ENCODE measurements at places on chromosomes 16 and 17.

DNA sequence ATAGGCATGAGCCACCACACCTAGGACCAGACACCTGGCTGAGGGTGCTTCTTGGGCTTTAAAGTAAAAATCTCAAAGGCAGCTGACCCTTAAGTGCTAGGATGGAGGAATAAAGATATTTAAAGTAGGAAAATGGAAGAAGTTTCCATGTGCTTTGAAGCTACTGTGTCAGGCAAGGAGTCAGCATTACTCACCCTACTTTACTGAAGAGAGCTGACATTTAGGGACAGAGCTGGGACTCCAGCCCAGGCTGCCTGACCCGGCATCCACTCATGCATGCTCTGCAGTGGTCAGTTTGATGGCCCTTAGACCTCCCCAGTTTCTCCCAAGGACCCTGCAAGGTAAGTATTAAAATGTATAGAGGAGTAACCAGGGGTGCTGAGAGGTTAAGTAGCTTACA is 124.7 kb upstream of the PLCG2 start:
- DNase-seq = no peak

GRCh38 chr17:9419932-9420453 is 155.6 kb downstream of the STX8 start:
- DNase-seq = no peak

GRCh38 chr17:49223168-49223516 is 7.4 kb downstream of the PHOSPHO1 start:
- DNase-seq = no peak

DNA sequence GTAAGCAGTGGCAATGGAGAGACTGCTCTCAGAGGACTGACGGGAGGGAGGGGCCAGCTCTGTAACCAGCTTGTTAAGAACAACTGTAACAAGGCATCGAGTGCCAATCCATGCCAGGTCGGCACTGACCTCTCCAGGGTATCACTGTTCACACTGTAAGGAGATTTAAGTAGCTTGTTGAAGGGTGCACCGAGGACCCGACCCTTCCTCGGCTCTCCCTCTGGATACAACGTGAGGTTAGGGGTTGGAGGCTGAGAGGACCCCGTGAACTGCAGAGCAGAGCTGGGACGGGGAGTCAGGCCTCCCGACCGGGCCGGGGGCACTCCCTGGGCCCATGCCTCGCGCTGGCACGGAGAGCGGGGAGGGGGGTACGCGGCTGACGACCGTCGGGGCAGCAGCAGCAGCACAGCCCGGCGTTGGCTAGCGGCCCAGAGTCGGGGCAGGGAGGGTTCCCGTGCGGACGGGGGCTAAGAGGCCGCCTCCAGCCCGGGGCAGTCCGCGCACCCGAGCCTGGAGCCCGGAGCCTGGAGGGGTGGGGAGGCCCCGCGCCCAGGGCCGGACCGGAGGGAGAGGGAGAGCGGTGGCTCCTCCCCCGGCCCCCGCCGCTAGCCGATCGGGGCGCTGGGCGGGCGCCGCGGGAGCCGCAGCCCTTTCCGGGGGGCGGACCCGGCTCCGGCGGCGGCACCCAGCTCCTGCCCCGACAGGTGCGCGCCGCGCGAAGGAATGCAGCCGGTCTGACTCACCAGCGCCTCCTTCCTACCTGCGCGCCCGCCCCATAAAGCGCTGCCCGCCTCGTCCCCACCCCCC is at the start of gene ITGB4:
Gene ITGB4, plus strand, starts transcription at position 804 of the 807 bp plus-strand sequence. CDS start 3,245 bp downstream, outside the sequence.
- peak; percentile 50 for DNase-seq
